ENCODE measurements at places on chromosomes 13 and 19.
A peak's percentile ranks its signal among the peaks of the same experiment; 100 is the strongest.

GRCh38 chr13:45162821-45163220 is 38.0 kb downstream of the KCTD4 start:
- DNase-seq: no peak

- DNase-seq: peak; percentile 76
These were observed 965 bp downstream of the TTC9B start for GRCh38 chr19:40217027-40217810.

- no peak for DNase-seq
These were observed 303.4 kb downstream of the SPRY2 start for GRCh38 chr13:80037505-80037888.

DNA sequence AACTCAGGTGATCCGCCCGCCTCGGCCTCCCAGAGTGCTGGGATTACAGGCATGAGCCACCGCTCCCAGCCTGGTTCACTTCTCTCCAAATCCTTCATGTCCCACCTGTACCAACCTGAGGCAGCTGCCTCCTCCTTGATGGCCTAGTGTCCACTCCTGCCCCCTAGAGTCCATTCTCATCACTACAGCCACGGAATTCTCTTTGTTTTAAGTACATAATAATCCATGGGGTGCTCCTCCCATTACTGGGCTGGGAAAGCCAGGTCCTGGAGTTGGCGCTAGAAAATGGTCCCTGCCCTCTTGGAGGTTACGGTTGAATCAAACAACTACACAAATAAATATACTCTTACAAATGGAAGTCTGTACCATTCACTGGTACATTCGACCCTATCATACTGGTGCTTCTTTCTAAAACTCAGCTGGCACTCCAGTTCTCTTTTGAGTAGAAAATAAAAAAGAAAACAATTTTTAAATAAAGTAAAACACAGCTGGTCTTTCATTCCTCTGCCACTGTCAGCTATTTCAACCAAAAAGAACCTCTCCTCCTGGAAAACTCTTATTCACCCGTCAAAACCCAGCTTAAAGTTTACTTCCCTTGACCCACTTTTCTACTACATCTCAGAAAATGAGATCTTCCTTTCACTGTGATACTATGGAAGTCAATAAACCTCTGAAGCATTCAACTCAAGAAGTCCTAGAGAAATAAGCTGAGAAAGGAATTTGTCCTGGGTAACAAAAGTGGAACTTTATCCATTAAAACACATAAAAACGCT is 22.4 kb upstream of the ARHGEF18 start:
- DNase-seq: no peak

GRCh38 chr13:83804356-83804962 is 77.8 kb downstream of the SLITRK1 start:
- DNase-seq: no peak

- no peak for DNase-seq
These were observed 312.1 kb upstream of the PCDH20 start for GRCh38 chr13:61727767-61728166.

GRCh38 chr19:9941231-9941630 is 4.9 kb upstream of the OLFM2 start:
- no peak for DNase-seq

- DNase-seq: no peak
These were observed 360.5 kb downstream of the KCNRG start for GRCh38 chr13:50375792-50376191.

DNA sequence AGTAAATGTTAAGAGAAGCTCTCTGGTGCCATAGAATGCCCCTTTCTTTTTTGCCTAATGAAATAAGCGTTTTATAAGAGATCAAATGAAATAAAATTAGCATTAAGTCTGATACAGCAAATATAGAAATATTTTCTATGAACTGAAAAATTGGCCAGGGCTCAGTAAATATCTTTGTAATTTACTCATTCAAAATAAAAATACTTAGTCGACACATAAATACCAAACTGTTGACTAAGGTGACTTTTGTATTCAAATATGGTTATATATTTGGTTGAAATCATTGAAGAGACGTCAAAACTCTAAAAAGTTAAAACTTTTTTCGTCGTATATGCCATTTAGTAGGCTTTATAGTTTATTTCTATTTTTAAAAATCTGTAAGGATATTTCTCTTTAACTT is 25.6 kb downstream of the IPO5 start:
- DNase-seq: no peak

DNA sequence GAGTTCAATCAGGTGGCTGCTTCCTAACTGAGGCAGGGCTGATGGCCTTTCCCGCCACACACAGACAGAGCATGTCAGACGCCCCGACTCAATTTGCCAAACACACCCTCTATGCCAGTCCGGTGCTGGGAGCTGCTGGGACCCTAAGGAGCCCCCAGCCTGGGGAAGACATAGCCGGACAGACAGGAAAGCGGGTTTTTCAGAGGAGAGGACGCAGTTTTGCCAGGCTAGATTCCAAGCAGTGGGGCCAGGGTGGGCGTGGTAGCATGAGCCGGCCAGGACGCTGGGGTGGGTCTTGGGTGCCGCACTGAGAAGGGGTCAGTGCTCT is 19.8 kb downstream of the MAST3 start:
- DNase-seq: no peak

DNA sequence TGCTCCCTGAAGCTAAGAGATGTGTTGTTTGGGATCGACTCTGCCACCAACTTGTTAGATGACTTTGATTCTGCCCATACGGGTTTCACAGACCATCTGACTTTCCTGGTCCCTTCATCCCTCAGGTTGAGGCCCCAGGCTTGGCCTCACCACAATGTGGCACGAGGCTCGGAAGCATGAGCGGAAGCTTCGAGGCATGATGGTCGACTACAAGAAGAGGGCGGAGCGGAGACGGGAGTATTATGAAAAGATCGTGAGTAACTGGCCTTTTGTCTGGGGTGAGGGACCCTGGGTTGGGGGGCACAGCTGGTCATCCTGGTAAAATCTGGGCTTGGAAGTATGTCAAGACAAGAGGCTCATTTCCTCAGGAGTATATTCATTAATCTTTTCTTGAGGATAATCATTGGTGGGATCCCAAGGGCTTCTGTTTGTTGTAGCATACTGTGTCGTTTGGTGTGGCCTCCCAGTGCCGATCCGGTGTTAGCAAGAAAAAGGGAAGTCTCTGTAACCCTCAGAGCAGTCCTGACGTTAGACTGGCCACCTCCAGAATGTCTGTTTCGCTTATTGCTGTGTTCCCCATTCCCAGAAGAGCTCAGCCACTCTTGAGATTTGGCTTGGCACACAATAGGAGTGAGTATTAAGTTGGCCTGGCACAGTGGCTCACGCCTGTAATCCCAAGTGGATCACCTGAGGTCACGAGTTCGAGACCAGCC is 1.4 kb downstream of the CLASRP start:
- DNase-seq: no peak

DNA sequence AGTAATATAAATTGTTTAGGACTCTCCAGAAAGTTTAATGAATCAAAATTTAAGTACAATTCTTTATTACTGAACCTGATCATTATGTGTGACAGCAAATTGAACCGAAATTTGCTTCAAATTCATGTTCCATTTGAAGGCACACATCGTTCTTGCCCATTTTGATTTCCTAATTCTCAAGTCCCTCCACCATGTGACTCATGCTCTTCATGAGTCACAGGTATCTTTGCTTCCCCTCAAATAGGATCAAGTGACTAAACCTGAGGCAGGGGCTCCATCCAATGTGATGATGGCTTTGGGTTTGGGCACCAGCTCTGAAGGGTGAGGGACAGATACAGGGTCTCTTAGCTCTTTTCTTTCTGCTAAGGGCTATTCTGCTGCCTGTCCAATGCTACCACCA is 86.1 kb downstream of the THSD1 start:
- no peak for DNase-seq

DNA sequence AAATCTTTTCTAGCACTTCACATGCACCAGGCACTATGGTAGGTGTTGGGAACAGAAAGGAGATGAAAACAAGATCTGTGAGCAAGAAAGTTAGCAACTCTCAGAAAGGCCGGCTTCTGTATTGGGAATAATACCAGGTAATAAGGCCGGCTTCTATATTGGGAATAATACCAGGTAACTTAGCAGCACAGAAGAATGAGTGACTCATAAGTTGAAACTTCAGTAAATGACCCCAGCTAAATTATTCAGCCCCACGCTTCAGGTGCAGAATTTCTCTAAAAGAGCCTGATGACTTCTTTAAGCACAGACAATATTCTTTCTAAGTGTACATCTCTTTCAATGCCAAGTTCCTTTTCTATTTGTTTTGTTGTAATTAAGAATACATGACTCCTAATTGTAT is 151.3 kb downstream of the MYO16 start:
- DNase-seq: no peak

- no peak for DNase-seq
These were observed 8.9 kb downstream of the PCCA start for GRCh38 chr13:100097821-100098220.

- no peak for DNase-seq
These were observed 4.9 kb upstream of the TNFSF14 start for GRCh38 chr19:6674868-6675305.

DNA sequence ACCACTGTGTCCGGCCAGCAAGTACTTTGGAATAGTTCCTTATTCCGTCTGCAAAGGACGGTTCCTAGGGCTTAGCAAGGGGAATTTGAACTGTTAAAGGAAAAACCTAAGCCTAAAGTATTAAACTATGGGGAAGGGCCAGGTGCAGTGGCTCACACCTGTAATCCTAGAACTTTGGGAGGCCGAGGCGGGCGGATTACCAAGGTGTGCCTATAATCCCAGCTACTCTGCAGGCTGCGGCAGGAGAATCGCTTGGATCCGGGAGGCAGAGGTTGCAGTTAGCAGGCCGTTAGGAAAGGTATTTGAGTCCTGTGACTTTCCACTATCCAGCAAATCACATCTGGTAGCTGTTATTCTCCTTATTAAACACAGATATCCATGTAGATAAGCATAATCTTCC is 9.4 kb upstream of the RAB20 start:
- DNase-seq: no peak

GRCh38 chr13:105579821-105580710 is 955.4 kb downstream of the EFNB2 start:
- DNase-seq: no peak

DNA sequence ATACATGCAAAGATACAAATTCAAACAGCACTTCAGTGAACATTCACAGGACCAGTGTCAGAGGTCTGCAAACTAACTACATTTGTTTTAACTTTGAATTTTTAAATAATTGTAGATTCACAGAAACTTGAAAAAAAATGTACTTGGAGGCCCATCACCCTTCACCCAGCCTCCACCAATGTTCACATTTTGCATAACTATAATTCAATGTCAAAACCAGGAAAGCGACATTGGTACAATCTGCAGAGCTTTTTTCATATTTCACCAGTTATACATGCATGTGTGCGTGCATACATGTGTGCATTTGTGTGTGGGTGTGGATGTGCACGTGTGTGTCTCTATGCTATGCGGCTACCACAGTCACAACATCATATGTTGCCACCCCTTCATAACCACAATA is 18.9 kb downstream of the CEACAM3 start:
- no peak for DNase-seq

DNA sequence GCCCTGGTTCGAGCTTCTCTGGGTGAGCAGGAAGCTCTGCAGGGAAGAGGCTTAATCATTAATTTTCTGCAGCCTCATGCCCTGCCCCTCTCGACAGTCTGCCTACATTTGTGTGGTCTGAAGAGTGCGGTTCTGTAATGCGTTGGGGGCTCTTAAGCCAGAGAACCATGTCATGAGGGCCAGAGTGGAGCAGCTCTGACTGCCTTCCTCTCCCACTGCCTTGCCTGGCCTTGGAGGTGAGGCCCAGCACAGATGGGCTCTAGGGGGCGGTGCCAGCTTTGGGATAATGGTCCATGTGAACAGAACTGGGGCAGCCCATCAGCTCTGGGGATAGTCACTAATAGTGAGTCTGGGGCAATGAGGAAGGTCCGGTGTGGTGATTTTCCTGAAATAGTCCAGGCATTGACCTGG is 5.7 kb downstream of the FGF9 start:
- DNase-seq: no peak

GRCh38 chr13:48281556-48281955 is 22.0 kb upstream of the RB1 start:
- DNase-seq: no peak

GRCh38 chr13:22862478-22862877 is 318.3 kb upstream of the SGCG start:
- no peak for DNase-seq

DNA sequence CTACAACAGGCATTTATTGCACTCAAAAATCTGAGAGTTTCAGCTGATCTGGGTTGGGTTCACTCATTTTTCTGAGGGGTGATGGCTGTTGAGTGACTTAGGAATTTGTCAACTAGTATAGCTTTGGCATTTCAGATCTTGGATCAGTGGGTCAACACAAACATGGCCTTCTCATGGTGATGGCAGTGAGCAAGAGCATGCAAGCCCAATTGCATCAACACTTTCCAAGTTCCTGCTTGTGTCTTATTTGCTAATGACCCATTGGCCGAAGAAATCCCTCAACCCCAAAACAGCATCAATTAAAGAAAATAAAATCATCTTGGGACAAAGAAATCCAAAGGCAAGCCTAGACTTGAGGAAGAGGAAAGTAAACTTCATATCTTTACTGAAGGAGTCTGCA is 23.9 kb upstream of the MYCBP2 start:
- no peak for DNase-seq

DNA sequence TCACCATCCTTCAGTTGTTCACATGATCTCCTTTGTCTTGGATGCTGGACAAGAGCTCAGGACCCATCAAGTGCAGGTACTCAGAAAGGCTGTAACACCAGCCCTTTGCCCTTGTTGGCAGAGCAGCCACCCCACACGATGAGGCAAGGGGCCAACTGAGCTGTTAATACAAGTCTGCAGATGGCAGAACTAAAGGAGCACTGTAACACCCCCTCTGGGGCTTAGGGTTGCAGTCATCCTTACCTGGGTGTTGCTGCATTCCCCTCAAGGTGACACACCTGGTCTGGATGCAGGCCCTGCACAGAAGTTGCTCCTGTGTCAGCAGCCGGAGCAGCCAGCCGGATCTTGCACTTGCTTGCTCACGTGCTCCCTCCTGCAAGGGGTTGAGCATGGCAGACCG is 52.0 kb downstream of the STARD13 start:
- DNase-seq: no peak

DNA sequence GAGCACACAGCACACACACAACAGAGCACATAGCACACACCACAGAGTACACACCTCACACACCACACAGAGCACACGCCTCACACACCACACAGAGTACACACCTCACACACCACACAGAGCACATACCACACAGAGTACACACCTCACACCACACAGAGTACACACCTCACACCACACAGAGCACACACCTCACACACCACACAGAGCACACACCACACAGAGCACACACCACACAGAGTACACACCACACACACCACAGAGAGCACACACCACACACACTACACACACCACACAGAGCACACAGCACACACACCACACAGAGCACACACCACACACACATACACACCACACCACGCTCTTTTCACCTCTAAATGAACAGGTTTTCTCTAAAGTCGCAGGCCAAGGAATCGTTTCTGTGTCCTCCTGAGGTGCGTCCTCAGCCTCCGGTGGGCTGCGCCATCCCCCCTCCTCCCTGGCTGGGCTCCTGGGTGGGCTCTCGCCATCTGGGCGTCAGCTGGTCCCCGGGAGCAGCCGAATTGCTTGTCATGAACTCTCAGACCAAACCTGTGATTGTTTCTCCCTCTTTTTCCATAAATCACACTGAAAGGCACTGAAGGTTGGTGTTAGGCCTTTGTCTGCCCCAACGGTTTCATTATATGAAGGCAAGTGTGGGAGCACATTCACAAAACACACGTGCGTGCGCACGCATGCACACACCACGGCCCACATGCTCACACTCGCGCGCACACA is 37.4 kb downstream of the TMEM255B start:
- no peak for DNase-seq

Measured in NCI-H187 (cell line).